ENCODE measurements at places on chromosomes 13 and 19.

GRCh38 chr19:48094855-48095203 lies 15.8 kb downstream of the PLA2G4C start:
- DNase-seq = no peak

- no peak for DNase-seq
Measured at GRCh38 chr19:52992109-52993004, 21.4 kb upstream of the ERVV-1 start.

DNA sequence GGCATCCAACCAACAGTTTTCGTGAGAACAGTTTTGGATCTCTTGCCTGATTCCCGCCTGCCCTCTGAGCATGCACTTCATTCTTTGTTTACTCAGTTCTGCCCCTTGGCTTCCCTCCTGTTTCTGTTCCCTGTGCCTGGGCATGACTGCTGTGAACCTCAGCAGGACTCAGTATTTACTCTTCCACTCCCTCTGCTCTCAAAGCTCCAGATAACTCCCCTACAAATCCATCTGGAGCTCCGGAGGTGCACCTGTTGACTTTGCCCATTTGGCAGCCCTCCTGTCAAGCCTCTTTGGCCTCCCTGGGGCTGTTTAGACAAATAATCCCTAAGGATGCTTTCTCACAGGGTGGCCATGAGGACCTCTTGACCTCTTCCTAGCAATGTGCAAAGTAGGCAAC lies 34.2 kb upstream of the ARGLU1 start:
- no peak for DNase-seq

DNA sequence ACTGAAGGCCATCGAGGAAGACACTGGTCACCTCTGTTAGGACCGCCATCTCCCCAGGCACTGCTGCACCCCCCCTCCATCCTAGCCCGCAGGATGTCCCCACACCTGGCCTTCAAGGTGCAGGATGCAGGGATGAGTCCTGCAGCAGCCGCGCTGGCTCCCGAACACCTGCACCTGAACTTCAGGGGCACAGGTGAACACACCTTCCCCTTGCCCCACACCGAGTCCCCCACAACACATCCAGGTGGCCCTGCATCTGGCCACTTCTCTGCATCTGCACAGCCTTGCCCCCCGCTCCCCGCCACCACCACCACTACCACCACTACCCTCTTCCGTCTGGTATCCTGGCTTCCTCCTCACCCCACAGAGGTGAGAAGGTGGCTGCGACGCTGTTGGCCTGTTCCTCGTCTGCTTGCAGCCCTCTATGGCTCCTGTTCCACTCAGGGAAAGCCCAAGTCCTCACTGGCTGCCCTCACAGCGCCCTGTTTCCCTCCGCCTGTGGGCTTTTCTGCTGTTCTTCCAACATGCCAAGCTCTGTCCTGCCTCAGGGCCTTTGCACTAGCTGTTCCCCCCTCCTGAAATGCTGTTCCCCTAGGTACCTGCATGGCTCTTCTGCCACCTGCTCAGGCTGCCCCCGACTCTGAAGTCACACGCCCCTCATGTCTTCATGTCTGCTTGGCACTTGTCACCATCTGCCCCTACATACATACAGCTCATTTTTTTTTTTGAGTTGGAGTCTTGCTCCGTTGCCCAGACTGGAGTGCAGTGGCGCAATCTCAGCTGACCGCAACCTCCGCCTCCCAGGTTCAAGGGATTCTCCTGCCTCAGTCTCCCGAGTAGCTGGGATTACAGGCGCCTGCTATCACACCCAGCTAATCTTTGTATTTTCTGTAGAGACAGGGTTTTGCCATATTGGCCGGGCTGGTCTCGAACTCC lies 1.4 kb upstream of the CERS1 start:
- no peak for DNase-seq

GRCh38 chr13:94228763-94229162 lies 250.7 kb downstream of the DCT start:
- no peak for DNase-seq

GRCh38 chr19:40822161-40822560 lies 23.2 kb downstream of the EGLN2 start:
- no peak for DNase-seq

DNA sequence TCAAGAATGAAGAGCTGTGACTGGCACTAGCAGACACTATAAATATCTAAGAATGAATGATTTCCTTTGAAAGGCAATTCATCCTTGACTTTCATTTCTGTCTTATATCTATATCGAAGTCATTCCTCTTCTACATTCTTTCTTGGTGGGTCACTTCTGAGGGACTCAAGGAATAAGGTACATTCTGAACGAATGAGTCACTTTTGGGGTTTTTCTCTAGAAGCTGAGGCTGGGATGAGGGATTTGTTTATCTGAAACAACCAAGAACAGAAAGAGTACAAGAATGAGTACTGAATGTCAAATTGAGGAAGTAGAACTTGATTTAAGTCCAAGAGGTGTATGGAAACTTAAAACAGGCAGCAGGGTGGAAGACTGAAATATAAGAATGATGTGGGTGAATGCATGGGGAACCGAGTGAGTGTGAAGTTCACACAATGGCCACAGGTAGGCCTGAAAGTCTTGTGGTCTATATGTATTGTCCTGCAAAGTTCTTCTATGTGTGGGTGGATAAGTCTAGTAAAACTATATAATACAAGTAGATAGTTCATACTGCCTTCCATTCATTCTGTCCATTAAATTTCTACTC lies 343.9 kb downstream of the OXGR1 start:
- DNase-seq = no peak

DNA sequence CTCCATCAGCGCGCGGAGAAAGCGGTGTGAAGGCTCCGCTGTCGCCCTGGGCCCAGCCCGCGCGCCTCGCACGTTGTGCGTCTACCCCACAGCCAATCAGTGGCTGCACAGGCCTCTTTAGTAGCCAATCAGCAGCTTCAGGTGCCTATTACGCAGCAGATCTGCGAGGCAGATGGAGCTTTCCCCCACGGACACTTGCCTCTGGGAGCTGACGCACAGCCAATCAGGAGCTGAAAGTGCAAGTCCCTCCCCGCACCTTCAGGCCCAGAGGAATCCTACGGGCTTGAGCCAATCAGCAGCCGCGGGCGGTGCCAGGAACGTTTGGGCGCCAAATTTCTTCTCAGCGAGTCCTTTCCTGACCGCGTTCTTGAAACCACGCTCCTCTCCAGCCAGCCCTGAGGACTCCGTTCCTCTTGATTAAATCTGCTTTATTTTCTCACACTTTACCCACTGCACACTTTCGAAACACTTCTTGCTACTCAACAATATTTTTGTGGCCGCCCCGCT lies 39.9 kb downstream of the SIGLEC7 start:
- DNase-seq = no peak

DNA sequence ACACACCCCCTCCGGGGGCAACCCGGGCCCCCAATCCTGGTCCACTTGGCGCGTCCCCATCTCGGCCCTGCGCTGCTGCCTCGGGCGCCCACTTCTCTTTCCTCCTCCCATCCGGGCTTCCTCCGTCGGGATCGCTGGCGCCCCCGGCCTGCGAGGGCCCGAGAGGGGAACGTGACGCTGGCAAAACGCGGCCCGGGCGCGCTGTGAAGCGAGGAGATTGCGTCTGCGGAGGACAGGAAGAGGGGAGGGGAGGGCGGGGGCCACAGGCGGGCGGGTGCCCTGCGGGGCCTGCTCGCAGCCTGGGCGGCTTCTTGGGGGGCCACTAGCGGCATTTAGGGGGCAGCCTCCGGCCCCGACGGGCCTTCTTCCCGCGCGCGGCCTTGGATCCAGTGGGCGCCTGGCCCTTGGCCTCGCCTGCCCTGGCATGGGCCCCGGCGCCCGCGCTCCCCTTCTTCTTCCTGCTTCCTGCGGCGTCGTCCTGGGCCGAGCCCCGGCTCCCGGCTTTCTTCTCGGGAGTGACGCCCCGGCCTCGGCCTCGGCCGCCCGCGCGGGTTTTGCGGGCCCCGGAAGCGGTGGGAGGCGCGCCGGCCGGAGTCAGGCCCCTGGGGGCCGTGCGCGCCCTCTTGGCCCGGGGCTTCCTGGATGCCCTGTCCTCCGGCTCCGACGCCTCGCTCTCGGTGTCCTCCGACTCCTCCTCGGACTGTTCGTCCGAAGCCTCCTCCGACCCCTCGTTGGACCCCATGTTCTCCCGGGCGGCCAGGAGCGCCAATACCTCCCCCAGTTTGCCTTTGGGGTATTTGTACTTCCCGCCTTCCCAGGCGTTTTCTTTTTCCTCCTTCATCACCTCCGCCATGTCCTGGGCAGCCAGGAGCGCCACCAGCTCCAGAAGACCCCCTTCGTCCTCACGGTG lies 2.2 kb downstream of the PNMA8B start:
- no peak for DNase-seq

DNA sequence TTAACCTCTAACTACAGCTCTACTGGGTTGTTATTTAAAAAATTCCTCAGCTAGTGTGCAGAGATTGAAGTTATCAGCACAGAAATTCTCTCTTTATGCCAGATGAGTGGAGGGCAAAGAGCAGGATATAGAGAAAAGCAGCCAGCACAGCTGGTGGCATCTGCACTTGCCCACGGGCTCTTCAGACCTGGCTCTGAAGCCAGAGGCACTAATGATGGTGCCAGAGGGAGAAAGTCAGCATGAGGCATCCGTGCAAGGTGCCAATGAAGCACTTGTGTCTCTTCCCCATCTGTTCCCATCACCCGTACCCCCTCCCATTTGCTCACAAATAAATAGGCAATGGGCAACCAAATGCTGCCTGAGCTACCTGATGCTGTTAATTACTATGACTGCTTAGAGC lies 138.9 kb downstream of the OLFM4 start:
- DNase-seq = no peak

GRCh38 chr13:100040196-100040595 lies 48.7 kb upstream of the PCCA start:
- no peak for DNase-seq

- no peak for DNase-seq
Measured at GRCh38 chr19:35184267-35184666, 29.7 kb downstream of the FXYD5 start.

DNA sequence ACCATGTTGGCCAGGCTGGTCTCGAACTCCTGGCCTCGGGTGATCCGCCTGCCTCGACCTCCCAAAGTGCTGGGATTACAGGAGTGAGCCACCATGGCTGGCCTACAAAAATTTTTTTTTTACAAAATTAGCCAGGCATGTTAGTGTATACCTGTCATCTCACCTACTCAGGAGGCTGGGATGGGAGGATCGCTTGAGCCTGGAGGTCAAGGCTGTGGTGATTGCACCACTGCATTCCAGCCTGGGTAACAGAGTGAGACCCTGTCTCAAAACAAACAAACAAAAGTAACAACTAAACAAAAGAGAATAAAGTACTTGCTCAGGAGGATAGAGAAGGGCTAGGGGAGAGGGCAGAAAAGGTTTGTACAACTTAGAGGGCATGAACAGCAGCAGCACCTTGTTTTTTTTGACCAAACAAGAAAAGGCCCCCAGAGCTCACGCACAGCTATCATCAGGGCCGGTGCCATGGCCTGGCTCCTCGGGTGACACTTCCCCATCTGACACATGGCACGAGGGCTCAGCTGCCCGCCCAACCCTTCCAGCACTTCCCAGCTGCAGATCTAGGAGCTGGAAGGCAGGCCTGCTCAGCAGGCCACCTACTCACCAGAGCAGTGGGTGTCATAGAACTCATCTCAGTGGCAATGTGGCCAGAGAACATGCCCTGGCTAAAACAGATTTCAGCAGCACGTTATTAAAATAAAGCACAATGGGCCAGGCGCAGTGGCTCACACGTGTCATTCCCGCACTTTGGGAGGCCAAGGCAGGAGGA lies 8.6 kb upstream of the SLC7A9 start:
- DNase-seq = no peak

- DNase-seq = no peak
Measured at GRCh38 chr13:111962431-111962891, 104.5 kb upstream of the SOX1 start.

- DNase-seq = no peak
Measured at GRCh38 chr13:45773236-45773635, 71.1 kb downstream of the CBY2 start.

DNA sequence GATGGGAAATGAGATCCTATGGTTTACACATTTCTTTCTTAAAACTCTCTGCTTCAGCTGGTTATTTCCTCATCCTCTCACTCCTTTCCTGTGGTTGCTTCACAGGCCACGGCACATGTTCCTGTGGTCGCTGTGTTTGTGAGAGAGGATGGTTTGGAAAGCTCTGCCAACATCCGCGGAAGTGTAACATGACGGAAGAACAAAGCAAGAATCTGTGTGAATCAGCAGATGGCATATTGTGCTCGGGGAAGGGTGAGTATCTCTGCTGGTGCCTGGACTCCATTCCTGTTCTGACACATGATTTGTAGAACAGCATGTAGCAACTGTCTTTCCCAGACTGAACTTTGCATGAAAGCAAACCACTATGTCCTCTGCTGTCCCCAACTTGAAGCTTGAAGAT lies 254.2 kb downstream of the ITGBL1 start:
- DNase-seq = no peak

- no peak for DNase-seq
Measured at GRCh38 chr19:2411709-2412108, 15.7 kb downstream of the TIMM13 start.
